Activated CD4-positive, alpha-beta memory T cell treated with anti-CD3 and anti-CD28 coated beads for 36 hours (primary cell): ENCODE measurements at places on chromosomes 12 and 14. TPM values are rescaled to one million over a fixed set of nuclear protein-coding genes. Genes with fewer than 3 reads are reported as not detected.

Gene GARIN6
- not detected for total RNA-seq

Gene DIO2
- total RNA-seq: not detected

Gene PRPH
- total RNA-seq: not detected

Gene ARHGAP9
- 88.4 TPM for total RNA-seq

Gene GNB3
- total RNA-seq: 0.22 TPM

Gene EML5
- total RNA-seq: 5.7 TPM

Gene CLEC1A
- not detected for total RNA-seq
